ENCODE measurements at places on chromosomes 2 and 18.

- no peak for DNase-seq
Observed at GRCh38 chr2:53765767-53766166, 1.8 kb upstream of the CHAC2 start.

GRCh38 chr18:20966795-20967194 is 144.8 kb downstream of the ROCK1 start:
- no peak for DNase-seq

- DNase-seq = no peak
Observed at GRCh38 chr2:217856159-217856558, 146.6 kb downstream of the TNS1 start.

DNA sequence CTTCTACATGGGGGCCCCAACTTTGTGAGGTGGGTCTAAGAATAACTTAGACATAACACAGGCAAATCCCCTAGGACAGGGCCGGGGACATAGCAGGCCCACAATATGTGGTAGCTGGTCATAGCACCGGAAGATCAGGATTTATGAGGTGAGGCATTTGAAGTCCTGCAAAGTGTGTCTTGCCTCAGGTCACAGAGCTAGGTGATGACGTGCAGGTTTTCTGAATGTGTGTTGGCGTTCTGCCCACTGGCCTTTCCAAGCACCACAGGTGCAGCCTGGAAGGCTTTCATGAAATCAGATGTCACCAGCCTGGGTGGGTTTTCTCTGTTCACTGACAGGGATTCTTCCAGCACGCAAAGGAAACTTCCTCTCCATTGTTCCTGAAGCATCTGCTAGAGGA is 119.1 kb downstream of the LRATD1 start:
- no peak for DNase-seq

- DNase-seq = peak; percentile 44
Observed at GRCh38 chr2:112724591-112725525, 4.0 kb downstream of the NT5DC4 start.

DNA sequence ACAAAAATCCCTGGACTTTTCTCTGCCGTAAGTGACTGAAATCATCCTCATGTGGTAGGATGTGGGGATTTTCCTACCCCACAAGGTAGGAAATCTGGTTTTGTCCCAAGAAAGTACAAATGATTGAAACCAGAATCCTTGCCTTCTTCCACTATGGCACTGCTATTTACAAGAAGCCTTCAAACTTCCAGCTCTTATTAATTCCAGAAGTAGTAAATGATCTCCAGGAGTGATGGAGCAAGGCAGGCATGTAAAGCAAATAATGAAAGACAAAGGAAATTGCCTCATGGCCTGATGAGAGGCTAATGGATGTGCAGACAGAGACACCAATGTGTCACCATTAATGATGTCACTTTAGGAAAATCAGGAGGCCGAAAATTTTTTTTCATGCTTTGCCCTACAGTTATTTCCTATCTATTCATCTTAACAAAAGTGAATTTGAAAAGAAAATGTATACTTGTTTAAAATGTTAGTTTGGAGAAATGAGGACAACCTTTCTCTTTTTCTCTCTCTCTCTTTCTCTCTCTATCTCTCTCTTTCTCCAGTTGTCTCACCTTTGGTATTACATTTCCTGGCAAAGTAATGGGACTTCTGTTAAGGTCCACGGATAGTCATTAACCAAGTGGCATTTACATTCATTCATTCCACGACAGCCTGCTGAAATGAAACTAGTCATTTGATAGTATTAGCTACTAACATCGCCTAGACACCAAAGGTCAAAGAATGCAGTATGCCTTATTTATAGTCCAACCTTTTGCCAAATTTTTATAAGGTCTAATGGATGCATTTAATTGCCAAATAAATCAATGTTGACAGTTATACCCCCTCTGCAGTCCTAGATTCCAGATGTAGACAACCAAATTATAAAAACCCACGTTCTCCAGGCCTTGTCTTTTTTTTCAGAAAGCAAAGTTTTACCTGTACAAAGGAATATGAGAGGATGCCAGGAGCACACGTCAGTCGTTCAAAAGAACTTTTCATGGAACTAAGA is 5.0 kb upstream of the EVA1A start:
- no peak for DNase-seq

DNA sequence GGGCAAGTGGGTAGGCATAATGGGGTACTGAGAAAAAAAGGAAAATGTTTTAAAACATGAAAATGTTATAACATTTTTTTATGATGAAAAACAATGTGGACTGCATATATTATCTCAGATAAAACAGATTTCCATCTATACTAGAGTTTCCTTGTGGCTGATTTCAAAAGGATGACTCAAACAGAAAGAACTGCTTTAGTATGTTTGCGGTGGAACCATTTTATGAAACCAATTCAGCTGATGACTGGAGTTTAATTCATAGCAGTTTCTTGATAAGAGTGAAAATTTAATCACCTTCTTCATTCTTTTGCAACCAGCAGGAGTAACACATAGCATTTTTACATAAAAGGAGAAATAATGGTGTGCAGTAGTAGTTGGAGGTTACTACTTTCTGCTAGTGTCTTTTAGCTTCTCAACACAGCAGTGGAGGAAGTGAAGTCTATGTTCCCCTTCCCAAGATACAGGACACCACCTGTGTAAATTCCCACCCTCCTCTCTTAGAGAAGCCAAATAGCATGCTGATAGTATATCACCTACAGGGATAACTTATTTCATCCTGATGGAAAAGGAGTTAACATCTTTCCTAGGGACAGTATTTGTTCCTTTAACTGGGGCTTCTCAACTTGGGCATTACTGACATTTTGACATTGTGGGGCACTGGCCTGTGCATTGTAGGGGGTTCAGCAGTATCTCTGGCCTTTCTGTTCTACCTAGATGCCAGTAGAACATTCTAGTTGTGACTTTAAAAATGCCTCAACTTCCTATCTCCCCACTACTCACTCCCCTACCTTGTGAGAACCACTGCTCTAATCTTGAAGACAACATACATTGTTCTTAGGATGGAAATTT is 29.9 kb downstream of the PELI1 start:
- DNase-seq = peak; percentile 35

DNA sequence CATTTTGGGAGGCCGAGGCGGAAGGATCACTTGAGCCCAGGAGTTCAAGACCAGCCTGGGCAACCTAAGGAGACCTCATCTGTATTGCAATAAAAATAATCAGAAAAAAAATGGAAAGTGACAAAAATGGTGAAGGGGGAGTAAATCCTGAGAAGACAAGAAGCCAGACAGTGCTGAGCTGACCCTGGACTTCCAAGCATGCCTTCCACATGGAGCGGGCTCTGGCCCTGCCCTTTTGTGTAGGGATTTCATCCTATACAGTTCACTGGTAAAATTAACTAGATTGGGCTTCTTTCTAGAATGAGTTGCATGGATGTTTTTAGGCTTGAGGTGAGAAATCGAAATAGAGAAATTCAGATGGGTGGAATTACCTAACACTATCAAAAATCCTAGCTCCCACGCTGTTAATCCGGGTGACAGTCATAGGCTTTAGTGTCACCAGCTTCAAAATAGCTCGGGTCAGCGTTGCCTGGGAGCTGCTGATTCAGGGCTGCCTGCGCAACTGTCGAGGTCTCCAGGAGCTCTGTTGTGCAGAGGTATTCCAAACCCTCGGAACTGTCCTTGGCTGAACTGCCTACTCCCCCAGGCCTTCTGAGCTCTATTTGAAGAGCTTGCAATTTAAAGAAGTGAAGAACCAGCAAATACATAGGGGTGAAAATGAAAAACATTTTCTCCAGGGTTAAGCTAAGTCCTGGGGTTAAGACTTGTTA is 21.5 kb upstream of the ZNF532 start:
- DNase-seq = no peak

GRCh38 chr18:40159141-40160017 is 1795.7 kb upstream of the PIK3C3 start:
- DNase-seq = peak; percentile 3

DNA sequence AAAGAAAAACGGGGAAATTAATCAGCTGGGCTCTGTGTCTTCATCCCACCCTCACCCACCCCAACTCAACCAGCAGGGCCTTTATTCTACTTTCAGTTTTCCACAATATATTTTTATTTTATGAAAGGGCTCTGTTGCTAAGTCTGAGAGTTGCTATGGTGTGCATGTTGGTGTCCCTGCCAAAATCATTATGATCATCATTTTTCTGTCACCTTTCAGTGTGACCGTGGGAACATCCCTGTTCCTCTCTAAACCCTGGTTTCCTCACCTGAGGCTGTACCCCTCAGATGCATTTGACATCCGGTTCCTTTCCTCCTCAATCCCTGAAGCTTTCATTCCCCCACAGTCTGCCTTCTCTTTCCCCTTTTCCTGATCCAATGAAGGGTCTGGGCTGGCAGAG is 180.5 kb downstream of the ZFP36L2 start:
- DNase-seq = no peak

- DNase-seq = peak; percentile 72
Observed at GRCh38 chr2:38997781-38998180, 108.1 kb downstream of the ARHGEF33 start.

- DNase-seq = no peak
Observed at GRCh38 chr18:4765401-4765800, 310.3 kb upstream of the DLGAP1 start.

DNA sequence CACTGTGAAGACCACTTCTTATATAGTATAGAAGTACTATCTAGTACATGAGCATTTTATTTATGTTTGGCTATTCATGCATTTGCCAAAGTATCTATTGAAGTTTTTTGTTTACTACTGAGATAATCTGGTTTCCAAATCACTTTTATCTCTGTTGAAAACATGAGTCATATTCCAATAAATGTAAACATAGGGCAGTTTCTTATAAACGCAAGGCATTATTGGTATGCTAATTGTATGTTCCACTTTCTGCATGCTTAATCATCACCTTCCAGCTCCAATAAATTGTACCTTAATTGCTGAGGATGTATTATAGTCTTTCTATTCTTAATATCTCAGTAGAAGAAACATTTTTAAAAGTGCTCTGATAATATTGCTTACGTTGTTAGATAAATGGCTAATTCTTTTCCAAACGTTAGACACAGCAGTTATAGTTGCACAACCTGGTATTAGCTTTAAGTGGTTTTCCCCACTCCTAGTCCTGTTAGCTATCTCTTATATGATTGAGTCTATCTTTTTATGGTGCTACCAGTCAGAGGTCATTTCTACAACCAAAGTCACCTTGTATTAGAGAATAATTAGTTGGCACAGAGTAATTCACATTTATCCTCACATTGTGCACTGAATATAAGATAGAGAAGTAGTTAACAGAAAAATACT is 17.2 kb downstream of the ITGA4 start:
- no peak for DNase-seq

DNA sequence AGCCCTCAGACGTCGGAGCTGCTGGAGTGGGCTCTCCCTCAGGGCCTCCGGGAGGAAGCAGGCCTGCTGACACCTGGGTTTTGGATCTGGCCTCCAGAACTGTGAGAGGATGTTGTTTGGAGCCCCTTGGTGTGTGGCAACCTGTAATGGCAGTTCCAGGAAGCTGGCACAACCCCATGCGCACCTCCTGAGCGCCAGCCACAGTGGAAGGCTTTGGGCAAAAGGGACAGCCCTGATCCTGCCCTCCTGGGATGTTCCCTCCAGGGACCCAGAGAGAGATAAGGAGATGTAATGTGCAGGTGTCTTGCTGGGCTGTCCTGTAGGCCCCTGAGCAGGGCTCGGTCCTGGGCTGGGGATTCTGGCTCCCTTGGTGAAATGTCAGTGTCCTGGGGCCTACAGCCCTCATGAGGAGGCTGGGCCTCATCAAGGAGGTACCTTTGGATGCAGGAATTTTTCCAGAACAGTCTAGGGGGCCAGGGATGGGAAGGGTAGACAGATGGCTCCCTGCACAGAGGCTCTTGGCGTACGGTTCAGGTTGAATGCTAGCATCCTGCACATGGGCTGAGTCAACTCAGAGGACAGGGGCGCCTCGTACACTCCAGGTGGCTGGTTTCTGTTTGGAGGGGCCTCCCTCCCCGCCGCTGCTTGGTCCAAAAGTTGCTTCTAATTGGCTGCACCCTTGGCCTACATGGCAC is 61.1 kb downstream of the ASB1 start:
- DNase-seq = no peak

- peak; percentile 82 for DNase-seq
Observed at GRCh38 chr18:5868218-5868854, 27.0 kb downstream of the TMEM200C start.

DNA sequence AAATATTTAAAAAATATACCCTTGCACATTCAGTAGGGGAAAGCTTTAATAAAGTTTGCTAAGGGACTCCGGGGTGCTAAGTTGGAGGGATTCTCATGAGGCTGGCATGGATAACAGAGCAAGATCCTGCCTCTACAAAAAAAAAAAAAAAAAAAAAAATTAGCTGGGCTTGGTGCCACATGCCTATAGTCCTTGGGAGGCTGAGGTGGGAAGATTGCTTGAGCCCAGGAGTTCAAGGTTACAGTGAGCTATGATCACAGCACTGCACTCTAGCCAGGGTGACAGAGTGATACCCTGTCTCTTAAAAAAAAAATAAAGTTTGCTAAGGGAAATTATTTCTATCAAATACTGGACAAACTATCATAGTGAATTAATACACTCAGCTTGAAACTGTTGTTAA is 17.3 kb upstream of the GPR75 start:
- DNase-seq = no peak

GRCh38 chr2:209900638-209901037 is 101.8 kb upstream of the RPE start:
- no peak for DNase-seq

DNA sequence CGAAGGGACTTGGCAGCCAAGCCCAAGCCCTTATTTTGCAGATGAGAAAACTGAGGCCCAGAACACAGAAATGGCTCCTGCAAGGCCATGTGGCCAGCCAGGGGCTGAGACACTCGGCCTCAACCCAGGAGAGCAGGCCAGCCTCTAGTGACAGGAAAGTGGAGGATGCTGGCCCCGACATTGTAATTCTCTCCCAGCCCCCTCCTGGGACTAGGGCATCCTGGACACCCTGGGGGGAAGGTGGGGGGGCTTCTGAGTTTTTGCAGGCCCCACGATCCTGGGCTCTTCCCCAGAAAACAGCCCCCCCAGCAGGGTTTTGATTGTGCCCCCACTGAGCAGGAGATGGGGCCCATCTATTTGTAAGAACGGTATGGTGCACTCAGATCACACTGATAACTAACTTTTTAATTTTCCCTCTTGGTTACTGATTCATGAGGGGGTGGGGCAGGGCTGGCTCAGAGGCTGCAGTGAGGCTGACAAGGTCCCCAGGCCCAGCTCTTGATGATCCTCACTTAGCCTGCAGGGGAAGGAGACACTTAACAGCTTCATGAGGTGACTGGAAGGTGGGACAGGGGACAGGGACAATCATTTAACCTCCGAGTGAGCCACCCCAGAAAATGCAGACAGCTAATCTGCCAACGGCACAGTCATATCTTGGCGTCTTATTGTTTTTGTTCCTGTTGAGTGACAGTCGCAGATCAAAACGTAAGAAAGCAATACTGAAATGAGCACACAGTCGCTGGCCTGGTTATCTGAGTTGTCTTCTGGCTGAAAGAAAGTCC is 18.9 kb downstream of the SMAD7 start:
- no peak for DNase-seq

GRCh38 chr2:209579230-209579749 is 155.4 kb downstream of the MAP2 start:
- DNase-seq = no peak

- no peak for DNase-seq
Observed at GRCh38 chr18:58927659-58928058, 63.0 kb downstream of the ZNF532 start.
